CD4-positive, CD25-positive, alpha-beta regulatory T cell (primary cell): ENCODE measurements at places on chromosomes 3 and 15. TPM values are rescaled to one million over a fixed set of nuclear protein-coding genes. Genes with fewer than 3 reads are reported as not detected.

MAP6D1 gene
- 0.67 TPM for polyA plus RNA-seq

SERPINI2 gene
- not detected for polyA plus RNA-seq

ARRDC4 gene
- polyA plus RNA-seq: 0.28 TPM

CCDC54 gene
- not detected for polyA plus RNA-seq

TMEM89 gene
- polyA plus RNA-seq: not detected

CLSTN2 gene
- polyA plus RNA-seq: not detected

SLC2A2 gene
- not detected for polyA plus RNA-seq

CTXN2 gene
- polyA plus RNA-seq: not detected
